ENCODE measurements at places on chromosomes 7 and 10.

DNA sequence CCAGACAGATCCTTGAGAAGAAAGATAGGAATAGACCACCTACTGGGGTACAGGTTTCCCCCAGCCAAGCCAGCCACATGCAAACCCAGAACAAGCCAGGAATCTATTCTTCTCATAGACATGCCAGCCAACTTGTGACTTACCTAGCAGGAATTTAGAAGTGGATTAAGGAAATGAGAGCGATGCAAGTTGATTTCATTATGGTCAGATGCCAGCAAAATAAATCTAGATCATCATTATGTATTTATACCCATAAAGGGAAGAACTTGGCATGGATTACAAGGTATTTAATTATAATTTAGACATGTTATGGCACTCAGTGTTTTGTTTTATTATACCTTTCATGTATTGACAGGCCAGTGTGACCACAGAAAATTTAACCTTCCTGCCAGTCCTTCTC lies 32.8 kb downstream of the SLC35G1 start:
- no peak for DNase-seq

- no peak for DNase-seq
Measured at GRCh38 chr7:94679358-94679757, 23.4 kb upstream of the SGCE start.

- no peak for DNase-seq
Measured at GRCh38 chr10:58104351-58104751, 163.3 kb downstream of the IPMK start.

DNA sequence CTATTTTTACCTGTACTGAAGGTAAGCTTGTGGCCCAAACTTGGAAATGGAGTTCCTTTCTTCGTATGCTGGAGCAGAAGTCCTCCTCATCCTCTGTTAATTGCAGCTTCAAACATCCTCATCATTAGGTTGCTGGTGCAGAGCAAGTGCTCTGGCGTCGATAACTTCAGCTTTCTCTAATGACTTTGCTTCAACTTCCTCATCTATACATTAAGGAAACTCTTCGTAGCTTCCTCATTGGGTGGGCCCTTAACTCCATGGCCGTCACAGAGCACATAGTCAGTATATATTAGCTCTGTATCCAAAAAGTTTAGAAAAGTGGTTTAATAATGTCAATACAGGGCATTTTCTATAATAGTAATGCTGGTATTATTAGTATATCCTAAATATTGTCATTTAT lies 447.7 kb downstream of the SUGCT start:
- DNase-seq = no peak

DNA sequence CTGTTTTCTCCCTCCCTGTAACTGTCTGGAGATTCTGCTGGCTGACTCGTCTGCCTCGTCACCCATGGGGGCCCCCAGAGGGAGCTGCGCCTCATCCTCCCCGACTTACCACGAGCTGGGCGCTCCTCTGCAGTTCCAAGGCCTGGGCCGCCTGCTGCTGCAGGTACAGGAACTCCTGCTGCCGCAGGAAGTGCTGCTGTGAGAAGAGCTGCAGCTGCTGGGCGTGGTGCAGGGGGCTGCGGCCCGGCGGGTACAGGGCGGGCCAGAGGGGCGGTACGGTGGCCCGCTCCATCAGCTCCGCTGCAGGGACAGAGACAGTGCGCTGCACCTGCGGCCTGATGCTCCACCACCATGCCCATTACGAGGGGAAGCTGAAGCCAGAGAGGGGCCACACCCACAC lies 47.7 kb downstream of the TNRC18 start:
- DNase-seq = no peak

- no peak for DNase-seq
Measured at GRCh38 chr10:11286261-11286852, 268.7 kb downstream of the CELF2 start.

DNA sequence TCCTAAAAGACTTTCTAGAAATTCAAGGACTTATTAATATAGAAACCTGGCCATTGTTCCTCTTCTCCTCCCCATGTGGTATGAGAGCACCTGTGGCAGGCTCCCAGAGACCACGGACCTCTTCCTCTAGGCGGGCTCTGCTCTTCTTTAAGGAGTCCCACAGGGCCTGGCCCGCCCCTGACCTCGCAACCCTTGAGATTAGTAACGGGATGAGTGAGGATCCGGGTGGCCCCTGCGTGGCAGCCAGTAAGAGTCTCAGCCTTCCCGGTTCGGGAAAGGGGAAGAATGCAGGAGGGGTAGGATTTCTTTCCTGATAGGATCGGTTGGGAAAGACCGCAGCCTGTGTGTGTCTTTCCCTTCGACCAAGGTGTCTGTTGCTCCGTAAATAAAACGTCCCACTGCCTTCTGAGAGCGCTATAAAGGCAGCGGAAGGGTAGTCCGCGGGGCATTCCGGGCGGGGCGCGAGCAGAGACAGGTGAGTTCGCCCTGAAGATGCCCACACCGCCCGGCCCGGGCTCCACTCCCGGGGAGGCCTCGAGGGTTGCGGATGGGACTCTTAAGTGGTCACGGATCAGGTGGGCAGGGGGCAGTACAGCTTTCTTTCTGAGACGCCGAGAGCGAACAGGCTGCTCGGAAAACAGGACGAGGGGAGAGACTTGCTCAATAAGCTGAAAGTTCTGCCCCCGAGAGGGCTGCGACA lies at the start of gene SLC26A4:
SLC26A4 (plus strand) TSS at position 448 of the 700 bp plus-strand sequence. CDS start 814 bp downstream, outside the sequence.
- no peak for DNase-seq

DNA sequence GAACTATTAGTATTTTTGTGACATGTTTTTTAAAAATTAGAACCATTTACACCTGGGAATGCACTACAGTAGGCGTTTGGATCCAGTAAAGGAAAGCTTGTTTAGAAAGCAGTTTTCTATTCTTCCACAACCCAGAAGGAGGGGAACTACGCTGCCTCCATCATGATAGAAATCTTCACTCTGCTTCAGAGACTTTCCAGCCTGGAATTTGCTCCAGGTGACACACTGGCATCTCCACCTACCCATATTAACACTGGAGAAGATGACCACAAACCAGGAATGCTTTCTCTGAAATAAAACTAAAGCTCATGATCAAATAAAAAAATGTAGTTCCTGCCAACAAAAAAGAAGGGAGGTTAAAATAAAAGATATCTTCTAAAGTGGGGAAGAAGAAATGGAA lies 66.3 kb downstream of the ARHGAP22 start:
- DNase-seq = no peak

- DNase-seq = no peak
Measured at GRCh38 chr7:49631071-49631815, 142.2 kb upstream of the VWC2 start.

DNA sequence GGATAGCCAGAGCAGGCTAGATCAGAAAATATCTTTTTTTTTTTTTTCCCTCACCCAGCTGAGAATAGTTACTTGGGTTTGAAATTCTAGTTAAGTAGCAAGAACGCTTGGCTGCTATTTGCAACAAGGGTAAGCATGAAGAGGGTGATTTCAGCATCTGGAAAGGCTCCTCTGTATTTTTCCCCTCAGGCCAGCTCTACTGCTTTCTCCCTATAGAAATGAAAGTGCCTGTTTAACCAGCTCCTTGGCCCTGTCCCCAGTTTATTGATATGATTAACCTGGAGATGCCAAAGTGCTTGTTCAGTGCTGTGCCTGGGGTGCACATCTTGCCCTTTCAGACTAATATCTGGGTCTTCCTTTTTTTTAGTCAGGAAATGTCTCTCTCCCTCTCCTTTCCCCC lies 37.1 kb downstream of the AP3M1 start:
- DNase-seq = no peak

DNA sequence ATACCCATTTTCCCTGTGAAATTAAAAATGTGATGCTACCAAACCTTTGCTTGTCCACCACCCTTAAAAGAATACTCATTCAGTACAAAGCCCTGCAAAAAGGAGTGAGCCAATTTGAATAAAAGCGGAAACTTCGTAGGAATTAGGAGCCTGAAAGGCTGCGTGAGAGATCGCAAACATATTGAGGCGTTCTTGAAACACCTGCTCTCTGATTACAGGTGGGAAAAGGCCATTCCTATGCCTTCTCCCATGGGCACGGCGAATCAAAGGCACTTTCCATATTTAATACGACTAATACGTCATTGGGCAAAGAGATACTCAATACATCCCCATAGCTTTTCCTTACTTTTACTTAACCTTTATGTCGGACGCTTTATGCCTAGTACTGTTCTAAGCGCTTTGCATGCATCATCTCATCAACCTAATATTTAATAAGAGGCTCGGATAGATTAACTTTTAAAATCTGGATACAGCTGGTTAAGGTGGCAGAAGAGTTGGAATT lies 30.9 kb upstream of the KMT2E start:
- no peak for DNase-seq

- DNase-seq = no peak
Measured at GRCh38 chr7:152108359-152108758, 82.9 kb downstream of the GALNT11 start.

Data from endothelial cell of umbilical vein (primary cell).